Progenitor cell of endocrine pancreas (in vitro differentiated cells): ENCODE measurements at places on chromosomes 4 and X.

DNA sequence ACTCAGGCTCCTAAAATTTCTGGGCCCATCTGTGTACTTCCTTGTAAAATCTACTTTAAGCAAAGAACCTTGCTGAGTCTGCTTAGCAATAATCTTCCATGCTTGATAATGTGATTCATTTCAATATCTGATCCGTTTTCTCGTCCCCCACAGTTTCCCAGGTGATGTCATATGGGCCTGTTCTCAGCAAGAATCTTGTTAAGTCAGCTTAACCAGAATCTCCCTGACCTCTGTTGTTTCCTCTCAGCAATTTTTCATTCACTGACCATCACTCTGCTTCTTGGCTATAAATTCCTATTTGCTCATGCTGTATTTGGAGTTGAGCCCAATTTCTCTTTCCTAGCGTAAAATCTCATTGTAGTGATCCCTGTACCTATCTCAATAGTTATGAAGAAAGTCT lies 13.9 kb downstream of the CSN2 start:
- no peak for DNase-seq

DNA sequence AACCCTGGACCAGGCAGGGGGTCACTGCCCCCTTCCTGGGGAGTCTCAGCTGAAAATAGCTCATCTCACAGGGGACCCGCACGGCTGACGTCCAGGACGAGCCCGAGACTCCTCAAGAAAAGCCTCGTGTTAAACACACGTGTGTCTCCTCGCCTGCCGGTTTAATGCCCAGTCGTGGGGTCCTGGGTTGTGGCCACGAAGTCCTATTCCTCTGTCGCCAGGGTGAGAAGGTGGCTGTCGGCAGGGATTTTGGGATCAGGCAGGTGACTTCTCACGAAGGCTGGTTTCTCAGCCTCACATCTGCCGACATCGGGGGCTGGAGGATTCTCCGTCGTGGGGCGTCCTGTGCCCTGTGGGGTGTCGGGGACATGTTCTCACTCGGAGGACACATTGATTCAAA lies 44.3 kb upstream of the PPP2R3B start:
- DNase-seq, result no peak

GRCh38 chr4:128810331-128810870 lies 901 bp downstream of the JADE1 start:
- DNase-seq, result no peak

GRCh38 chr4:54066718-54067129 lies 2.3 kb upstream of the CHIC2 start:
- DNase-seq, result no peak

DNA sequence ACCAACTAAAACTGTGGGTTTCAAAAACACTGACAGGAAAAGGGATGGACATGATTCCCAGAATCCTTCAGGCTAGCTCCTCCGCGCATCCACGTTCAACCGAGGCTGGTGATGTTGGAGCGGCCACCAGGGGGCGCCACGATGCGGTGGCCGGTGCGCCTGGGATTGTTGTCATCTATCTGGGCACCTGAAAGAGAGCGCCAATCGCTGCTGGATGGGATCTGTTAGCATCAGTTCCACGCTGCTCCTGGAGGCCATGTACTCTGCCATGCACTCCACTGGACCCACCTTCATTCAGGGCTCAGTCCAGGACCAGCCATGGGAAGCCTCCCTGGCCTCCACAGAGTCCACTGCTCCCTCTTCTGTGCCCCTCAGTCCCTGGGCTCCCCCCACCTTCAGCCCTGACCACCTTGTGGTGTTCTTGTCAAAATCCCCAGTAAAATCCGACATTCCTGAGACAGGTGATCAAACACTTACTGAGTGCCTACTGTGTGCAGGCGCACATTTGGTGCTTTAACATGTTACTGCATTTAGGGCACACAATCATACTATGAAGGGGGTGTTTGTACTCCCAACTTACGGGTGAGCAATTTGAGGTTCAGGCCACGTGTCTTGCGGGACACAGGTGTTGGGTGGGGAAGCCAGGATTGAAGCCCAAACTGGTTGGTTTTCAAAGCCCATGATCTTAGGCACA lies 71.1 kb downstream of the CRMP1 start:
- DNase-seq, result no peak

- DNase-seq, result no peak
These were observed 98.1 kb upstream of the OTUD4 start for GRCh38 chr4:145278341-145279121.

- no peak for DNase-seq
These were observed 96.3 kb downstream of the ANK2 start for GRCh38 chr4:113145519-113146291.

DNA sequence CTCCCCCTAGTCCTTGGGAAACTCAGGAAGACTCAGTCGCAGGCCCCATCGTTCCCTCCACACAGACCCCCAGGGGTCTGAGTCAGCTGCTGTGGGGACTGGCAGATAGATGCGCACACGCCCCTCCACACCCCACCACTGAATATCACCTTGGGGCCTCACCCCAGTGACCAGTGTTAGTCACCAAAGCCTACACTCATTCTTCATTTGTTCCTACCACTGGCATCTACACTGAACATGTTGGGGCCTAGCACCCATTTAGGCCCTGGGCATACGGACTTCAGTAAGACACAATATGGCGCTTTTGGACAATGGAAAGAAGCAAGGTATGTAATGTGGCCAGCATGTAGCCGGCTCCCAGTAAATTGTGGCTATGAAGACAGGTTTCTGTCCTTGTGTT lies 154.1 kb upstream of the PJA1 start:
- DNase-seq, result no peak

DNA sequence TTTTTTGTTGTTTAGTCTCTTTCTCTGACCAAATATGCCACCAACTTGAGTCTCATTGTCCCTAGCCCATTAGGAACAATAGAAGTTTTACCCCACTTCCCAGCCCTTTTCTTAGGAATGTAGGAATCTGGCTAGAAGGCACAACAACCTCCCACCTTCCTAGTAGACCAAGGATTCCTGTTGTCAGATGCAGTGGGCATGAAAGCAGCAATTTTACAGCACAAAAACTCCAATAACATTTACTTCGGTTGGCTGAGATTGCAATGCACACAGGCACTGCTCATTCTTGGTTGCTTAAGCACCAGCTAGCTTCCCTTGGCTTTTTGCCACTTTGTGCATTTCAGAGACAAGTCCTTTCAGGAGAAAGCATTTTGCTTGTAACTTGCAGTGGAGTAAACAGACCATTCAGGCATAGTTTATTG lies 312.8 kb downstream of the TENM3 start:
- no peak for DNase-seq

- no peak for DNase-seq
These were observed 67.4 kb upstream of the EPHA5 start for GRCh38 chr4:65737672-65738071.

DNA sequence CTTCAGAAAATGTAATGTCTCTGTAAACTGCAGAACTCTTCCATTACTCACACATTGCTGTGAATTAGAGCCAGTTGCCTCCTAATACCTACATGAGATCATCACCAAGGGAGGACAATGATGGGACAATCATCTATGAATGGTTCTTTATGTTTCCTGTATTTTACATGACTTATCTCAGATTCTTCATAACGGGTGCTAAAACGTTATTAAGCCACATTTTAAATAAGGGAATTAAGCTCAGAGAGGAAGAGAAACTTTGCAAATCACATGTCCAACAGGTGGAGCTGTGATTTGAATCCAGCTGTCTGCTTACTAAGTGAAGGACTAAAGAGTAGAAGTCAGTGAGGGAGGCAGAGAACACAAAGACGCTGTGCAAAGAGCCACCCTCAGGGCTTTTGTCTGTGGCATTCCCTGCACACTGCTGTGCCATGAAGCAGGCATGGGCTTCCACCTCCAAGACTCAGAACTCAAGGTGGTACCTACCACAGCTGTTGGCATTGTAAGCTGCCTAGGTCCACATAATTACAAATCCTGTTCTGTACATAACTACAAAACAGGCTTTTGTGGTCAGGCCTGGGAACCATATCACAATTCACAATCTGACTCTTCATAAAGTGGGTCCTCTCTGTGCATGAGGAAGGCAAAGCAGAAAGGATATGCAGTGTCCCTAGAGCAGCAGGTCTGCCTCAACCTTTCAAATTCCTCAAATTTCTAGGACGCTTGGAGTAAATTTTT lies 12.8 kb downstream of the TBC1D9 start:
- no peak for DNase-seq

DNA sequence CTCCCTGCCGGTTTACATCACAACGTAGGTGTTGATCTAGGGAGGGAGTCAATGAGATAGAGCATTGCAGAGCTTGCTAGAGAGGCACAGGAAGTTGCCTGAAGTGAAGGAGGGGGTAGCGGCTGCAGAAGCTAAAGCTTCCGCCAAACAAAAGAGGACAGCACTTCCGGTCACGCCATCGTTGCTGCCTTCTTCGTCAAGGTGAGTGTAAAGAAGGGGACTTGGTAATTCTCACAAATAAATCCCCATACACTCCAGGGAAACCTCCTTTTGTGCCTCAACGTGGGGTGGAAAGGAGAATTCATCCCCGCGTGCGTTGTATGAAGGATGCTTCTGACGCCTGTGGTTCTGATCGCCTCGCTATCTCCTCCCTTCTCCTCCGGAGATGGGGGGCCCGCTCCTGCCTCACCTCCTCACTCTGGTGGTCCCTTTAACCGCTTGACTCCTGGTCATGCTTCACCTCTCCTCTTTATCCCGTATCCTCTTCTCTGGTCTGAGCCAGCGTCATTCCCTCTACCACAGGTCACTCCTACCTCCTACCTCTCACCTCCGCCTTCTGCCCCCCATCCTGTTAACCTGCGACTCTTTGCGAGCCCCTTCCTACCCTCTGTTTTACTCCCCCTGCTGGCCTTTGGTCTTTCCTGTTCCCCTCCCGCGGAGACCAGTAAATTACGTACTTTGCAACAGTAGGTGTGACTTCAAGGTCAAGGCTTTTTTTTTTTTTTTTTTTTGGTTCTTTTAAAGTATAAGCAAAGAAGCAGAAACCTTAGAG lies 59.9 kb downstream of the GSPT2 start:
- DNase-seq, result peak; percentile 22

DNA sequence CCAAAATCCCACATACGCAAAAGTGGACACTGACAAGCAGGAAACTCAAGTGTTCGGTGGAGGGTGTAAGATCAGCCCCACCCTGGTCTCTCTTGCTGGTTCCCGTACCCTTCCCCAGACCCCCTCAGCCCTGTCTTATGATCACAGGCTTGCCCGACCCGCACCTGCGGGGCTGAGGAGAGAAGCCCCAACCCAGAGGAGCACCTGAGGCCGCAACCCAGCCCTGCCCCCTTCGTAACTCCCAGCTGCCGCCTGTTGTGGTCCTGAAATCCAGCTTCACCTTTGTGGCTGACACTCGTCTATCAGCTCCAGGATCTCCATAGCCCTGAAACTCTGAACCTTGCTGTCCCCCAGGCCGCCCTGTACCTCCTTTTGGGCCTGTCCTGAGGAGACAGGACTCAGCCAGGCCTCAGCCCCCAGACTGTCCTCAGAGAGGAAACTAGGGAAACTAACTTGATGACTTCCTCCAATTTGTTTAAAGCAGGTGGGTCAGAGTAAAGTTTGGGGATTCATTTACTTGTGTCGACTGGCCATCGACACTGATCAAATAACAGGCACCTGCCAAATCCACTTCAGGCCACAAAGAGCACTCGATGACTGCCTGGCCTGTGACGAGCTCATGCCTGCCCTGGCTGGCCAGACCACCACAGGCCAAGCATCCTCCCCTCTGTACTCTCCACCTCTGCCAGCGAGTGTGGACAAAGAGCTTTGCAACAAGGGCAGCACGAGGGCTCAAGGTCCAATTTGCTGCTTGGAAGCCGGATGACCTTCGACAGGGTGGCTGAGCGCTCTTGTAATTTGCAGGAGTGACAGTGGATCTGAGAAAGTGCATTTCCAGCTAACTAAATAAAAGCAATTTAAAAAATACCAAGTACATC lies 19.3 kb downstream of the DCTD start:
- no peak for DNase-seq

GRCh38 chrX:40471965-40472648 lies 108.7 kb upstream of the ATP6AP2 start:
- DNase-seq, result no peak

GRCh38 chr4:4672402-4672801 lies 130.6 kb upstream of the STX18 start:
- no peak for DNase-seq

- no peak for DNase-seq
These were observed 26.2 kb upstream of the MXD4 start for GRCh38 chr4:2288051-2288541.

- DNase-seq, result peak; percentile 48
These were observed 114.3 kb upstream of the TEX13C start for GRCh38 chrX:125205133-125205917.

- DNase-seq, result no peak
These were observed 6.1 kb downstream of the RPS3A start for GRCh38 chr4:151105454-151106032.

GRCh38 chrX:105636667-105637066 lies 185.7 kb upstream of the NRK start:
- DNase-seq, result no peak

- peak; percentile 10 for DNase-seq
These were observed 47.8 kb upstream of the HSD17B10 start for GRCh38 chrX:53481816-53482465.
